ENCODE measurements at places on chromosomes 6 and 20. TPM values are rescaled to one million over a fixed set of nuclear protein-coding genes. Genes with fewer than 3 reads are reported as not detected.

Gene FNDC1
- total RNA-seq = not detected

Gene TINAG
- total RNA-seq = not detected

Gene OSER1
- total RNA-seq = 28.0 TPM

Gene RNF182
- 4.2 TPM for total RNA-seq

Gene SAMD3
- total RNA-seq = not detected

Gene FRK
- total RNA-seq = under 0.01 TPM

Gene COL12A1
- 51.1 TPM for total RNA-seq

Gene TGM3
- not detected for total RNA-seq

Gene SLC22A2
- not detected for total RNA-seq

Gene C6orf52
- total RNA-seq = not detected

Gene SLC22A1
- not detected for total RNA-seq

Gene C6orf141
- total RNA-seq = 10.6 TPM

Gene SLC32A1
- not detected for total RNA-seq

Gene PHACTR3
- total RNA-seq = not detected

Gene THBD
- total RNA-seq = 82.9 TPM

Gene SLC22A3
- total RNA-seq = not detected

Gene GPLD1
- total RNA-seq = under 0.01 TPM

Gene CST5
- total RNA-seq = not detected

Gene CAPN11
- total RNA-seq = 2.7 TPM

Gene DEFB124
- total RNA-seq = not detected

Gene SCRT2
- total RNA-seq = not detected

Gene ARHGAP40
- total RNA-seq = 0.87 TPM

Gene HTR1E
- not detected for total RNA-seq

Gene BACH2
- total RNA-seq = 0.87 TPM

Gene TRIM27
- total RNA-seq = 52.1 TPM

Gene VSX1
- not detected for total RNA-seq

Gene SPEF1
- total RNA-seq = not detected

Gene ENPP4
- total RNA-seq = 8.2 TPM

Gene COL9A3
- total RNA-seq = not detected

Gene AKAP7
- 5.3 TPM for total RNA-seq

Gene ADGB
- total RNA-seq = not detected

Gene LAMA2
- total RNA-seq = 0.59 TPM

Gene ADGRF1
- not detected for total RNA-seq

Gene MPIG6B
- total RNA-seq = not detected

Gene GINM1
- 35.1 TPM for total RNA-seq

Gene RPS10
- total RNA-seq = 3,812 TPM

Gene RGS19
- total RNA-seq = 29.3 TPM

Gene BTNL2
- not detected for total RNA-seq

Gene TAP2
- total RNA-seq = 31.0 TPM

Gene ERGIC3
- total RNA-seq = 195 TPM

Gene MRPL2
- total RNA-seq = 30.6 TPM

Gene PHACTR1
- total RNA-seq = 12.5 TPM

Gene SOBP
- 0.05 TPM for total RNA-seq

Gene LCA5
- total RNA-seq = 4.6 TPM

Gene SCUBE3
- total RNA-seq = 0.15 TPM

Gene COX4I2
- total RNA-seq = not detected

Gene ENPP5
- not detected for total RNA-seq

Gene ZFP57
- total RNA-seq = not detected

Gene ARMC12
- total RNA-seq = not detected

Gene ERVFRD-1
- 6.5 TPM for total RNA-seq

Gene PLN
- total RNA-seq = not detected

Gene SOX18
- total RNA-seq = 25.2 TPM

Gene LAMP5
- 0.30 TPM for total RNA-seq

Gene BIRC7
- not detected for total RNA-seq

Gene SIRPD
- not detected for total RNA-seq

Gene ANKRD66
- not detected for total RNA-seq

Gene KCNK15
- not detected for total RNA-seq

Gene MTFR2
- total RNA-seq = 11.3 TPM

Gene PCED1A
- 11.4 TPM for total RNA-seq

Measured in mammary microvascular endothelial cell (primary cell).